Activated T-helper 1 cell treated with anti-CD3 and anti-CD28 coated beads, Interleukin-2, amount 50 U/mL, for 16 hours (primary cell): ENCODE measurements at places on chromosomes 7 and 10.

GRCh38 chr10:4246881-4247358, 461.9 kb upstream of the KLF6 start:
- DNase-seq: no peak

DNA sequence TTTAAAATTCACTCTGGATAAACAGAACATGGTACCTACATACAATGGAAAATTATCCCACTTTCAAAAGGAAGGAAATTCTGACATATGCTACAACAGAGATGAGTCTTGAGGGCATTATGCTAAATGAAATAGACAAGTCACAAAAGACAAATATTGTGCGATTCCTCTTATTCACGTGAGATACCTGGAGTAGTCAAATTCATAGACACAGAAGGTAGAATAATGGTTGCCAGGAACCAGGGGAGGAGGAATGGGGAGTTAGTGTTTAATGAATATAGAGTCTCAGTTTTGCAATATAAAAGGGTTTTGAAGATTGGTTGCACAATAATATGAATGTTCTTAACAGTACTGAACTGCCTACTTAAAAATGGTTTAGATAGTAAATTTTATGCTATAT, 69.8 kb upstream of the WAC start:
- no peak for DNase-seq

DNA sequence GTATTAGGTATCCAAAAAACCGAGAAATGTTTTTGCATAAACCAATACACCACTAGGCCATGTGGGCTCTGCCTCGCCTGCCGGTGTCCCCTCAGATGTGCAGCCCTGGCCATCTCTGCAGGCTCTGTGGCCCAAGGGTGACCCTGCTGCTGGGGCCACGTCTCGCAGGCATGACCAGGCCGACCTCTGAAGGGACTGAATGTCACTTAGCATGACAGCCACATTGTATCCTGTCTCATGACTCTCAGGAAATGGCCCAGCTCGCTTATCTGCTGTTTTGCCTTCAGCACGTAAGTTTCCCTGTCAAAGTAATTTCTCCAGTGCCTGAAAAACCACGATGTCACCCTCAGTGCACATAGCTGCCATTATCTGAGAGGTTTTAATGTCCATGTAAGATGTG, 49.5 kb upstream of the ZNF32 start:
- no peak for DNase-seq

DNA sequence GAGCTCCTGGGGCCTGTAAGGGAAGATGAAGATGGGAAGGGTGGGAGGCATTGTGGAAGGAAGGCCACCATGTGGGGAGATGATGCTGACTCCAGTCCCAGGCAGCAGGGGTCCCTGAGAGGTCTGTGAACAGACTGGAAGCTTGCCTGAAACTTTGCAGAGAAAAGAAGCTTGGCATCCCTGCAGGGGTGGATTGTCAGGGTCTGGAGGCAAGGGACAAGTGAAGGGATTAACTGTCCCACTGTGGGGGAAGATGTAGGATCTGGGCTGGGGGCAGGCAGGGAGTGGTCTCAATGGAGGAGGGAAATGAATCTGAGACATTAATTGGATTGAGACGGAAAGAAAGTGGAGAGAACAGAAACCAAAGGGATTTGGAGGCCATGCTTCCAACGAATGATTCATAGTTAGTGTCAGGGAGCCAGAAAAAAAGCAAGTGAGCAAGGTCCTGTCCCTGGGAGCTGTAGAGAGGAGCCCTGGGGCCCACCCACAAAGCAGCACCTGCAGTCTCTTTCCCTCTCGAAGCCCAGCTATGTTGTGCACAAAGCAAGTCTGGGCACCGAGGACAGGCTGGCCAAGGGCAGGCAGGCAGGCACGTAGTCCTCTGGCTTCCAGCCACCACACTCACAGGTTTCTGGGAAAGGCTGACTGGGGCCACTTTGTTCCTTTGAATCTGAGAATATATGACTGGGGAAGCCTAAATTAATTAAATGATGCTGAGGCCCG, 4.7 kb upstream of the SLC18A3 start:
- DNase-seq: no peak

GRCh38 chr7:2781636-2782035, 62.5 kb downstream of the GNA12 start:
- no peak for DNase-seq

DNA sequence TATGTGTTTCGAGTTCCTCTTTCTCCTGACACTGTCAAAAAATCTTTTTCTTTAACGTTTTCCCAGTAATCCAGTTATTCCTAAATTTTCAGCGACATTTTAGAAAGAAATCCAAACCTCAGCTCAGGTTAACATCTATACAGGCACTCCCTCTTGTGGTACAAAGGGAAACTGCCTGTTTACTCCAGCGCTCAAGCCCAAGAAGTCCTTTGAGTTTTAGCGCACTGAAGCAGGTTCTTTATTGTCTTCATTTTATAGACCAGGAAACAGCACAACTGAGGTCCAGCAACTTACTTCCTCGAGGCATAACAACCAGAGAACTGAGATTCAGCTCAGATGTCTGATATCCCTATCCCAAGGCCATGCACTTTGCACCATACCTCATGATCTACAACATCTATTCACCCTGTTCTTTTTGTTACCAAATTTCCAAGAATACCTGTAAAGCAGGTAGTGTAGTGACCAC, 287.2 kb upstream of the MKLN1 start:
- DNase-seq: no peak

GRCh38 chr10:113515161-113515560, 37.7 kb upstream of the HABP2 start:
- DNase-seq: no peak

DNA sequence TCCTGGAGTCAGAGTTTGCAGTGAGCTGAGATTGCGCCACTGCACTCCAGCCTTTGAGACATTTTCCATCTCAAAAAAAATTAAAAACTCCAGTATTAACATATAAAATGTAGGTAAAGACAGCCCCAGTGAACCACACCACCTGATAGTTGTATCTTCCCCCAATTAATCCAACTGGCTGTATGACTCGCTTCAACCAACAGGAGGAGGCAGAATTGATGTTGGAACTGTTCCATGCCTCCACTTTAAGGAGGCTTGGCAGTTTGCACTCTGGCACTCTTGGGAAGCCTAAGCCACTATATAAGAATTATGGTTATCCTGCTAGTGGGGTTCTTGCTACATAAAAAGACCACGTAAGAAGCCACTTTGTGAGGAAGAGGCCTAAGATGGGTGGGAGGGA, 72.7 kb downstream of the STK17A start:
- DNase-seq: no peak

DNA sequence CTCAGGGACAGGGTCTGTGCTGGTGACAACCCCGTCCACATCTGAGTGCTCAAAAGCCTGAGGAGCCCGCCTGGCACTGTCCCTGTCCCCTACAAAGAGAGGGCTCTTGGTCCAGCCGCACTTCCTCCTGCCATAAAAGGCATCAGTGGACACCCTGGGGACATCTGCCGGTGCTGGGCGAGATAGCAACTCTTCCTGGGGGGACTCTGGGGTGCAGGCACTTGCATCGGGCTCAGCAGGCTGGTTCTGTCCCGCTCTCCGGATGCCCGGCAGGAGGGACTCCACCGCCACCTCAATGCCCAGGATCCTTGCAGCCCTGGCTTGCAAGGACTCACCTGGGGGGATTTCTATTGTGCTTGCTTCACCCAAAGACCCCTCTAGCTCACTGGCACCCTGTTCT, 32.8 kb downstream of the JCAD start:
- DNase-seq: no peak

DNA sequence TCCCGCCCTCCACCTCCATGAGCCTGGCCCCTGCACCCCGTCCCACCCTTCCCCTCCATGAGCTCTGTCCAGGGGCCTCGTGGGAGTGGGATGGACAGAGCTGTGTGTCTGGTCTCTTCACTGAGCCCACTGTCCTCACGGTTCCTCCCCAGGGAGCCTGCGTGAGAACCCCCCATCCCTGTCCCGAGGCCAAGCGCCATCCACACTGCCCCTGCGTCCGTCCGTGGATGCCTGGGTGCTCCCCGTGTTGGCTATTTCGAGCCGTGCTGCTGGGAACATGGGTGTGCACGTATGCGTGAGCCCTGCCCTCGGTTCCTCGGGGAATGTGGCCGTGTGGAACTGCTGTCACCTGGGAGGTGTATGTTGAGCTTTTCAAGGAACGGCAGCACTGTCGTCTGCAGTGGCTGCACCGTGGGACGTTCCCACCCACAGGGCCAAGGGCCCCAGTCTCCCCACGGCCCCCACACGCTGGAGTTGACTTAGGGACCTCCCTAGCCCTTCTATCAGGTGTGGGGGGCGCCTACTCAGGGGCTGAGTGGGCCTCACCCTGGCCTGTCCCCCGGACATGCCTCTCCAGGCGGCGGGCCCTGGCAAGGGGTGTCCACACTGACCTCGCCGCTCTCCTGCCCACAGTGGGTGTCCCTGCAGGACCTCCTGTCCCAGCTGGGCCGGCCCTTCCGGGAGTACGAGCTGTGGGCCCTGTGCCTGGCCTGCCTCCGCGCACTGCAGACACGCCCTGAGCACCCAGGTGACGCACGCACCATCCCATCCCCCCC, 28.1 kb downstream of the KNDC1 start:
- no peak for DNase-seq

- no peak for DNase-seq
Measured at GRCh38 chr7:148211740-148212151, 378.8 kb upstream of the C7orf33 start.

DNA sequence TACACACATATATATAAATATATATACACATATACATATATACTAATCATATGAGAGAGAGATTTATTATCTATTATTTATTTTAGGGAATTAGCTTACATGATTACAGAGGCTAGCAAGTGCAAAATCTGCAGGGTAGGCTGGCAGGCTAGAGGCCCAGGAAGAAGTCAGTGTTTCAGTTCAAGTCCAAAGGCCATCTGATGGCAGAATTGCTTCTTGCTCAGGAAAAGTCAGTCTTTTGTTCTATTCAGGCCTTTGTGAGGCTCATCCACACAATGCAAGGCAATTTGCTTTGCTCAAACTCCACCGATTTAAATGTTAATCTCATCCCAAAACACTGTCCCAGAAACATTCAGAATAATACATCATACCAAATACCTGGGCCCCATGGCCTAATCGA, 2.6 kb upstream of the C10orf120 start:
- DNase-seq: no peak

GRCh38 chr10:78518224-78518623, 484.6 kb downstream of the RPS24 start:
- no peak for DNase-seq

DNA sequence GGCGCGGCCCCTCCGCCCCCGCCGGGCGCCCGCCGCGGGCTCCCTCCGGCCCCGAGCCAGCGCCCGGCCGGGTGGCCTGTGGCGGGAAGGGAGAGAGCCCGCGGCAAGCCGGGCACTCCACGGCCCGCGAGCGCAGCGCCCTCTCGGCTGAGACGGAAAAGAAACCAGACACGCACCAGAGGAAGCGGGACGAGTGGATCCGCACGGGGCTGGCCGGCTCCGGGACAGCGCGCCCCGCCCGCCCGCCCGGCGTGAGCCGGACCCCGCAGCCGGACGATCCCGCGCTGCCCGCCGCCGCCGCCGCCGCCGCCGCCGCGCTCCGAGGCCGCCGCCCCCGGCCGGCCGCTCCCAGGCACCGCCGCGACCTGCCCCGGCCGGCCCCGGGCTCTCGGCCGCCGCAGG, 300 bp downstream of the ARHGAP21 start:
- no peak for DNase-seq

GRCh38 chr10:114151486-114151885, 22.5 kb downstream of the CCDC186 start:
- no peak for DNase-seq

- DNase-seq: no peak
Measured at GRCh38 chr7:114242992-114243507, 171.6 kb upstream of the FOXP2 start.

- no peak for DNase-seq
Measured at GRCh38 chr7:117807676-117808075, 65.6 kb downstream of the CTTNBP2 start.
